ENCODE measurements at places on chromosomes 13 and 19.

GRCh38 chr19:16067205-16067938, 8.9 kb upstream of the TPM4 start:
- DNase-seq: no peak

DNA sequence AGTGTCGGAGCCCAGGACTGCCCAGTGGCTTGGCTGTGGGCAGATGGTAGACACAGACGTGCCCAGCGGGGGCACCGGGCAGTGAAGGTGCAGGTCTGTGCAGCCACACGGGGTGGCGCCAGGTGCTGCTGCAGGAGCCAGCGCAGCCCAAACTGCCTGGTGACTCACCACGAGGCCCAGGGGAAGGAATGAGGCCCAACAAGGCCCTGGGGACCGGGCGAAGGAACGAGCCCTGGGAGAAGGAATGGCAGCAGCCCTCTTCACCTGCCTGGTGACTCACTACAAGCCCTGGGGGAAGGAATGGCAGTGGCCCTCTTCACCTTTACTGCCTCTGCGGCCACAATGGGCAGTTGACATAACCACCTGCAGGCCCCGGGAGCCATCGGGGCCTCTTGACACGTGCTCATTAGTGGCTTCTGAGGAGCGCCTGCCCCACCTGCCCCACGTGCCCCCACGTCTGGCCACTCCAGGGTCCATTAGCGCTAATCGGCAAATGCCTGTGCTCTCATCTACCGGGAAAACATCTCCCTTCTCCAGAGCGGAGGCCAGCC, 9.3 kb downstream of the MED16 start:
- DNase-seq: no peak

DNA sequence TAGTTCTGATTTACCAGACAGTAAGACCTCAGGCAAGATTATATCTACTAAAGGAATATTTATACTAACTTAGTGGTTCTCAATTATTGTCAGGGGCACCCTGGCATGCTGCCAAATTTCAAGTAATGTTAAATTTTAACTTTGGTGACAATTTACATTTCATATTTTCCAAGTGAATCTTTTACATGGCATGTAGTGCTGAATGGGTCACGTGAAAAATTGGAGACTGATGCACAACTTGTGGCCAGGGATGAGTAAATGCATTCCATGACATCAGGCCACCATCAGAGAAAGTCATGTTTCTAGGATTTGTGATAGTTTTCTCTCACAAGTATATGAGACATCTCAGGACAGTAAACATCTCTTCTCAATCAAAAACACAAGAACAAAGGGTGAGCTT, 202.6 kb upstream of the SOX21 start:
- DNase-seq: no peak

DNA sequence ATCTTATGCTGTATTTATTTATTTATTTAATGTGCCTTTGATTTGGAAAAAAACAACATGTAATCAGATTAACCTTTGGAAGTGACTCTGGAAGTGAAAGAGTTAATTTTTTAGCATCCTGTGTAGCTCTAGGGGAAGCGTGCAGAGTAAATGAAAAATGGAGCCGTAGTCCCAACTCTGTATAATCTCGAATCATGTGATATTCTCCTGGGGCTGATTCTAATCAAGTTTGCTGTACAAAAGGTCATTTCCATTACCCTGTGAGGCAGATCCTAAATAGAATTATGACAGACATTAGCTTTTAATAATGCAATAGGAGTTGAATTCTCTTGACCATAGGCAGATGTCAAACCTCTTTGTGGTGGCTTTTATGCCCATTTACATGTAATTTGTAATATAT, 238.6 kb upstream of the CSNK1A1L start:
- DNase-seq: no peak

GRCh38 chr19:33445442-33446329, 72.2 kb downstream of the CEBPG start:
- no peak for DNase-seq

GRCh38 chr13:46893221-46893740, 3.6 kb downstream of the HTR2A start:
- DNase-seq: no peak

- DNase-seq: peak; percentile 60
Measured at GRCh38 chr19:17246681-17247425, 1.1 kb upstream of the NR2F6 start.

DNA sequence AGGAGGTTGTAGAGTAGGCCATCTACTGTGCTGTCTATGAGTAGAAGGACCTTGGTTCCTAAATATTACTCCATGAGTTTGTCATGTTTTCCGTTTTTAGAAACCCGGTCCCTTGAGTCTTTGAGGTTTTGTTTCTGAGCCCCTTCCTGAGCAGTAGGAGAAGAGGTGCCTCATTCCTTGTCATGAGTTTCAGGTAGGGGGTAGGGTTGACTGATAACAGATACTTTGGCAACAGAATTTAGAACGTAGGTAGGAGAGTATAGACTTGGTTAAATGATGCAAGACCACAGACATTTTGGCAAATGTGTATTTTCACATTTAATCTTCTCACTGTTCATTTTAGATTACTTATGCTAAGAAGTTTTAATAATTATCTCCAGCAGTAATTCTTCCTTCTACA, 24.6 kb downstream of the LMO7 start:
- DNase-seq: no peak

GRCh38 chr13:53747825-53748224, 719.2 kb downstream of the OLFM4 start:
- no peak for DNase-seq

- DNase-seq: no peak
Measured at GRCh38 chr13:38577048-38577447, 109.8 kb upstream of the FREM2 start.

- DNase-seq: no peak
Measured at GRCh38 chr19:9848762-9849161, 13.6 kb downstream of the PIN1 start.

- no peak for DNase-seq
Measured at GRCh38 chr13:43107780-43108179, 84.4 kb downstream of the DNAJC15 start.

GRCh38 chr13:40566811-40567210, 99.6 kb downstream of the FOXO1 start:
- DNase-seq: no peak

DNA sequence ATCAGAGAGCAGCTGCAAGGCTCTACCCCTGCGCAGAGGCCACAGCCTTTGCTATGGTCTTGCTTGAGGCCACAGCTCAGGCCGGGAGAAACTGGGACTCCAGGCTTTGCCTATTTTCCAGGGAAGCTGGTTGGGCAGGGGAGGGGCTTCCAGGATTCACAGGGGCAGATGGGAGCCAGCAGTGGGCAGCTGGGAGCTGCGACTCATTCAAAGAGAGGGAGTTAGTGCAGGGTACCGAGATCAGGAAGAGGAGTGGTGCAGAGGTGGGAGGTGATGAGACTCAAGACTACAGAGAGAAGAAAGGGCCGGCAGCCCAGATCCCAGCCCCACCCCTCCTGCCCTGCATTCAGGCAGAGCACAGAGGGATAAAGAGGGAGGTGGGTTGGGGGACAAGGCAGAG, 12.1 kb downstream of the ADGRE5 start:
- DNase-seq: no peak

DNA sequence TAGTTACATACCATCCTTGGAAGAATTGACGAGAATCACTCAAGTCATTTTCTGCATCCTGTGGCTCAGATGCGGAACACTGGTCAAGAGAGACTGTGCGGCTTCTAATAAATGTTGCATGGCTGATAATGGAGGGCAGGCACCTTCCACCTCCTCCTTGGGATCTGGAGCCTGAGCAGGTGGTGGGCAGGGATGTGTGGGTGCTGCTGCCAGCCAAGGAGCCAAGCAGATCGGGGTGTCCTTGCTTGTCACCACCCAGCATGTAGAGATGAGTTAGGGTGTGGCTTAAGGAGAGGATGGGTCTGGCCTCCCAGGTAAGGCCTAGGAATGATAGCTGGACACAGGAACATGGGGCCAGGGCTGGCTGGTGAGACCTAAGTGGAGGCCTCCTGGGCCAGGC, 17.5 kb downstream of the GPI start:
- DNase-seq: no peak

DNA sequence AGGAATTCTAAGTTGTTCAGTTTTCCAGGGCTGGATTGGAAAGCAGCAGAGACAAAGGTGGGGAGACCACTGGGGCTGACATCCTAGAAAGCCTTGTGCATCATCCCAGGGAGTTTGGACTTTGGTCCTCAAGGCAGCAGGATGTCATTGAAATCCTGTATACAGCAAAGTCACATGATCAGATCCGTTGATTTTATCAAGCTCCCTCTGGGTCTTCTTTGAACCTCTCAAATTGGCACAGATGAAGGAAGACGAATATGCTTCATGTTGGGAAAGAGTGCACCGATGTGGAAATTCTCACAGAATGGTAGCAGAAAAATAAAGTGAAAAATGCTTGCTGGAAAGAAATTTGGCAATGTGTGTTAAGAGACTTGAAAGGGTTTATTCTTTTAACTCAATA, 149.8 kb upstream of the TMTC4 start:
- DNase-seq: no peak

DNA sequence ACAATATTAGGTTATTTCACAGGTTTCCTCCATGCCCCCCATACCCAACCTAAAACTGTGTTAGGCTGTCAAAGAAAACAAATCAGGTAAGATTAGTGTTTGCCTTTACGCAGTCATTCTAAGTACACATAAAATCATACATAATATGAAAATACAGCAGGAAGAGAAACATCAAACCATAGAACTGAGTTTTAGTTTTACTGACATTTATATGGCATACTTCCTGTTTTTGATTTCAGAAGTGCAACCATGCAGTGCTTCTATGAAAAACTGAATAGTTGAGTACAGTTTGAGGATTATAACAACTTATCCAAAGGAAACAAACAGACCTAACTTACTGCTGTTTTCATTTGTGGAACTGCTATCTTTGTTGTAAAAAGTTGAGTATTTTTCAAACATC, 91.3 kb downstream of the KCNRG start:
- peak; percentile 44 for DNase-seq

DNA sequence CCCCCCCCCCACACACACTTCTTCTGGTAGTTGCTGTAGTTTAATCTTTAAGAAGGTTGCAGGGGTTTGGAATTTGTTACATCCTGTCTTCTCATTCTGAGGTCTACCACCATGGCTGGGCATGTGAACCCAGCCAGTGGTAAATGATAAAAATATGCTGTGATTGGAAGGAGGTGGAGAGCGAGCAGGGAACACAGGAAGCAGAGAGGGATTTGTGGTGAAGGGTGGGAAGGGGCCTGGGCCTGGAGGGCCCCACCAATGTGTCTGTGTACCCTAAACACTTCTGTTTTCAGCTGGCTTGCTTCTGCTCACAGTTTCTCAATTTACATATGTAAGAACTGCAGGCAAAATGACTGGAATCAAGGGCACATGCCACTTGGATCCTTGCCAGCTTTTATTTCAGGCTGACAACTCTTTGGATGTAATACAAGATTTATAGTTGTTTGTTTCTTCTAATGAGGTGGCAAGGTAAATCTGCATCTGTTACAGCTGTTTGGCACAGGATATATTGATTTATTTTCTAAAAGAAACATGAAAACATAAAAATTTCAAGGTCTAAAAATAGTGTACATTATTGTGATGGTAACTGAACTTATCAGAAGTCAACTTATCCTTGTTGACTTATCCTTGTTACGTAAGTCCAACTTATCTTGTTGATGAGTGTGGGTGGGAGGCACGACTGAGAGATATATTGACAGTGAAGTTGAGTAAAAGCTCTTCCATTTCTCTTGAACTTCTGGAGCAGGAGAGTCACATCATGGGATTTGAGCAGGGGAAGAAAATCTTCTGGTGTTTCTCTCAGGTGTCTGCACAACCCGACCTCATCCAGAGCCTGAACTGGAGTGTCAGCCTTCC, 313.2 kb downstream of the SHISA2 start:
- no peak for DNase-seq

GRCh38 chr13:33932769-33933406, 114.9 kb downstream of the RFC3 start:
- no peak for DNase-seq

DNA sequence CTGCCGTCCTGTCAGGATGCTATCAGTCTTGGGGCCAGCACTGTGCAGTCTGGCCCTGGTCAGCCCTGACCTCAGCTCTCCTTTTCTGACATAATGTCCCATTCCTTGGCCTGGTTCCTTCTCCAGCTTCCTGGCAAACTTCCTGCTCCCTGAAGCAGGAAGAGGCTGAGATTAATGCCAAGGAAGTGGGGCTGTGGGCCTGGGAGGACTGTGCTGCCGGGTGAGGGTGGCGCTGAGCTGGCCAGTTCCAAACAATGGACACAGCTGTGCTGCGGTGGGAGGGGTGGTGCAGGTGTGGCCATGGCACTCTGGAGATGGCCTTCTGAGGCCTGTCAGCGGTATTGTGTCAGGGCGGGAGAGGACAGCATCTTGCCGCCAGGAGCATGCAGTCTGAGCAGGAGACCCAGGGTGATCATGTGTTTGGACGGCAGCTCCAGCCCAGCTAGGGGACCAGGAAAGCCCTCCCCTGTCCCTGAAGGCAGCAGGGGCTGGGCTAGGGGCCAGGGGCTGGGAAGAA, 30.9 kb downstream of the TUBA3C start:
- no peak for DNase-seq

DNA sequence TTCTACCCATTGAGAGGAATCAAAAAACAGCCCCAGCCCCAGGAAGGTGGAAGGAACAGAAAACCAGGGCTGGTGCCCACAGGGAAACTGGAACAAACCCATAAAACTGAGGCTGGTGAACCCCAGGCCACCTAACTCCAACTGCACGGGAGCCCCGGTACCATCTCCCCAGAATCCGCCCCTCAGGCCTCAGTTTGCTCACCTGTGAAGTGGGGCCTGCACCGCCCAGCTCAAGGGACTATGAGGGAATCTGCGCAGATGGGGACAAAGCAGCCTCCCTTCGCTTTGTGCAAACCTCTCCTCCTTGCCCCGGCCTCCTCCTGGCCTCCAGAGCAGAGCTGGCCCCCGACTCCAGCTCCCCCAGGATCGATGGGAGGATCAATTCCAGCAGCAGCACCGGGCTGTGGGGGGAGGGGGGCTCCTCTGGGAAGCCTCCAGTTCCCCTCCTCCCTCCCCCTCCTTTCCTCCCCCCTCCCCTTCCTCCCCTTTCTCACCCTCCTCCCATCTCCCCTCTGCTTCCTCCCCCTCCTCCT, 9.1 kb upstream of the ONECUT3 start:
- no peak for DNase-seq
